ENCODE measurements at places on chromosomes 13 and 19. TPM values are rescaled to one million over a fixed set of nuclear protein-coding genes. Genes with fewer than 3 reads are reported as not detected.

The HIPK4 gene
- total RNA-seq: 0.14 TPM

The UTP14C gene
- total RNA-seq: 14.3 TPM

The ZNF835 gene
- total RNA-seq: under 0.01 TPM

The CD33 gene
- total RNA-seq: not detected

The KCNN1 gene
- total RNA-seq: not detected

The PRR22 gene
- 0.86 TPM for total RNA-seq

The ANKLE1 gene
- 0.57 TPM for total RNA-seq

The CEACAM20 gene
- total RNA-seq: not detected

The CACNG7 gene
- 4.7 TPM for total RNA-seq

The MATK gene
- total RNA-seq: not detected

The BLVRB gene
- total RNA-seq: 116 TPM

The GPR4 gene
- under 0.01 TPM for total RNA-seq

The GIPR gene
- total RNA-seq: not detected

The KCTD15 gene
- 50.3 TPM for total RNA-seq

The KLK12 gene
- total RNA-seq: not detected

The POU2F2 gene
- total RNA-seq: 17.3 TPM

The GGN gene
- 0.44 TPM for total RNA-seq

The SLC25A23 gene
- total RNA-seq: 35.7 TPM

The MCEMP1 gene
- not detected for total RNA-seq

The C13orf46 gene
- 0.44 TPM for total RNA-seq

The SIGLEC14 gene
- not detected for total RNA-seq

The C19orf85 gene
- not detected for total RNA-seq

The PLVAP gene
- total RNA-seq: not detected

The MEX3D gene
- total RNA-seq: 23.2 TPM

The LILRA1 gene
- not detected for total RNA-seq

The KLK11 gene
- total RNA-seq: not detected

The SIAH3 gene
- not detected for total RNA-seq

The SOX1 gene
- not detected for total RNA-seq

The FXYD1 gene
- total RNA-seq: 0.66 TPM

The ZNF665 gene
- total RNA-seq: 2.6 TPM

The FBN3 gene
- not detected for total RNA-seq

The PIP5K1C gene
- 27.4 TPM for total RNA-seq

The CLEC17A gene
- total RNA-seq: not detected

The SELENOV gene
- total RNA-seq: not detected

The GPC5 gene
- 0.14 TPM for total RNA-seq

The FCGBP gene
- under 0.01 TPM for total RNA-seq

The EVI5L gene
- total RNA-seq: 39.2 TPM

The IFNL4 gene
- total RNA-seq: not detected

The SPRED3 gene
- 10.2 TPM for total RNA-seq

The TRPC4 gene
- 6.3 TPM for total RNA-seq

The NANOS3 gene
- 0.43 TPM for total RNA-seq

The ZNF382 gene
- 10.9 TPM for total RNA-seq

The IRGC gene
- not detected for total RNA-seq

The MIA gene
- not detected for total RNA-seq

The EMC10 gene
- 46.2 TPM for total RNA-seq

The ATP13A1 gene
- 70.5 TPM for total RNA-seq

The SYNE4 gene
- total RNA-seq: not detected

The OLFM4 gene
- total RNA-seq: not detected

The LIM2 gene
- not detected for total RNA-seq
